Activated CD4-positive, CD25-positive, alpha-beta regulatory T cell treated with anti-CD3 and anti-CD28 coated beads, Interleukin-2, amount 50 U/mL, for 16 hours (primary cell): ENCODE measurements at places on chromosomes 16 and 17.

GRCh38 chr16:65663774-65664173 lies 541.9 kb upstream of the CDH11 start:
- DNase-seq, result no peak

- DNase-seq, result no peak
Measured at GRCh38 chr16:60682219-60682618, 1354.0 kb downstream of the CDH8 start.

GRCh38 chr16:83940119-83940518 lies 12.9 kb upstream of the OSGIN1 start:
- no peak for DNase-seq

- peak; percentile 52 for DNase-seq
Measured at GRCh38 chr16:58249780-58250478, 44.9 kb downstream of the PRSS54 start.

DNA sequence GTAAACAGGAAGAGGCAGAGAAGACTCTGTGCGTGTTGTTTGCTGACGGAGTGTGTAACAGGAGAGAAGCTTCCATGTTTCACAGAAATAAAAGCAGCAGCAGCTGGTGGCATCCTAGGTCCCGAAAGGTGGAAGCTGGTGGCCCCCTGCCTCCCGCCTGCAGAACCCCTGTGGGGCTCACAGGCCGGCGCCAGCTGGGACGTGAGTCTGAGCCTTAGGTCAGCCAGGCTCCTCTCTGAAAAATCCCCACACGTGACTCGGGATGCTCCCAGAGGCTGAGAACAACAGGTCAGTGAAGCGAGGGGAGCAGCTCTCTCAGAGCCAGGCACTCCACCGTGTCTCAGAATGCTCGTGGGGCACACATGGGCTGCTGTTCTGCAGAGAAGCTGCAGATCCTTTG lies 27.4 kb downstream of the TMEM204 start:
- no peak for DNase-seq

- DNase-seq, result no peak
Measured at GRCh38 chr17:46099865-46100264, 93.4 kb downstream of the KANSL1 start.

DNA sequence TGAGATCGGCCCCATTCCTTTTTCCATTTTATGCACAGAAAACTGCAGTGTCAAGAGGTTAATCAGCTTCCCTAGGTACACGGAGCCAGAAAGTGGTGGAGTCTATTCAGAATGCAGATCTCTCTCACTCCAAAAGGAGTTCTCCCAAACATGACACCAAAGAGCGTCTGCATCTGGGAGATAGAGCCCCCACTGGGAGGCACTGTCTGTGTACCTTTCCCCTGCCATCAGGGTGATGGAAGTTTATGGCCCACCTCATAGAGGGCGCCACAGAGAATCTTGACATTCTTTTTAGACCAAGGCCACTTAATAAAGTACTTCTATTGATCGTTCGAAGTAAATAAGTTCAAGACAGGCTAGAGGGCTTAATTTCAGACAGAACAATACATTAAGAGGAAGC lies 493.7 kb upstream of the ERCC4 start:
- DNase-seq, result no peak

GRCh38 chr17:50087246-50087911 lies 7.8 kb upstream of the PDK2 start:
- DNase-seq, result peak; percentile 58

DNA sequence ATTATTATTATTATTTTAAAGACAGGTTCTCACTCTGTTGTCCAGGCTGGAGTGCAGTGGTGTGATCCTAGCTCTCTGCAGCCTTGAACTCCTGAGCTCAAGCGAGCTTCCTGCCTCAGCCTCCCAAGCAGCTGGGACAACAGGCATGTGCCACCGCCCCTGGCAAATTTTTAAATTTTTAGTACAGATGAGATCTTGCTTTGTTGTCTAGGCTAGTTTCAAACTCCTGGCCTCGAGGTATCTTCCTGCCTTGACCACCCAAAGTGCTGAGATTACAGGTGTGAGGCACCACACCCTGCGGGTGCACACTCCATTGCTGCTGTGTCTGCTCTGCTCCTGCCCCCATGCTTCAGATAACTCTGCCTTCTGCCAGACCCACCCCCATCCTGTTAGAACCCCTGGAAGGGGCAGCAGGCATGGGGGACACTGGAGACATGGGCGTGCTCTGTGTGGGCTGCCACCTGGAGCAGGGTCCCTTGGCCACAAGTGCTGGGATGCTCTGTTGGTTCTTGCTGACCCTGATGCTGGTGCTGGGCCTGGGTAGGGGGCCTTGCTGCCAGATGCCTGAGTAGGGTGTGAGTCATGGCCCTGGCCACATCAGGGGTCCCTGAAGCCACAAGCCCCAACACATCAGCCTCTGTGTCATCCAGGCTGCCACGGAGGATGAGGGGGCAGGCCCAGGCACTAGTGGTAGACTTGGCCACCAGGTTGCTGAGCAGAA lies 2.6 kb downstream of the GGT6 start:
- no peak for DNase-seq

- no peak for DNase-seq
Measured at GRCh38 chr17:21368545-21369246, 7.5 kb upstream of the KCNJ12 start.

DNA sequence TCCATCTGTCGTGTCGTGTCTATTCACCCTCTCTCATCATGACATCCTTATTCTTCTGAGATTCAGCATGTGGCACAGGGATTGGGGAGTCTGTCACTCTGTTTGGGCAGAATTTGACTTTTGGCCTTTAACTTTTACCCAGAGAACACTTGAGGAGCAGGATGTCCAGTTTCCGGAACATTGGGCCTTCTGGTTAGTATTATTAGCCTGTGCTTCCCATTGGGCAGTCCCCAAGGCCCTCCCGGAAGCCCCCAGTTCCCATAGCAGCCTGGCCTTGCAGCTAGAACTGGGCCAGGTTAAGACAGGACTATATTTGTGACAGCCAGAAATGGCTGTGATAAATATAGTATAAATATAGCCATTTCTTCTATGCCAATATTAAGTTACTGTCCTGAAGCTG lies 9.6 kb downstream of the SCN4A start:
- no peak for DNase-seq

GRCh38 chr17:49341356-49341755 lies 20.7 kb downstream of the ZNF652 start:
- DNase-seq, result no peak

GRCh38 chr16:17556276-17557052 lies 85.7 kb upstream of the XYLT1 start:
- DNase-seq, result no peak

DNA sequence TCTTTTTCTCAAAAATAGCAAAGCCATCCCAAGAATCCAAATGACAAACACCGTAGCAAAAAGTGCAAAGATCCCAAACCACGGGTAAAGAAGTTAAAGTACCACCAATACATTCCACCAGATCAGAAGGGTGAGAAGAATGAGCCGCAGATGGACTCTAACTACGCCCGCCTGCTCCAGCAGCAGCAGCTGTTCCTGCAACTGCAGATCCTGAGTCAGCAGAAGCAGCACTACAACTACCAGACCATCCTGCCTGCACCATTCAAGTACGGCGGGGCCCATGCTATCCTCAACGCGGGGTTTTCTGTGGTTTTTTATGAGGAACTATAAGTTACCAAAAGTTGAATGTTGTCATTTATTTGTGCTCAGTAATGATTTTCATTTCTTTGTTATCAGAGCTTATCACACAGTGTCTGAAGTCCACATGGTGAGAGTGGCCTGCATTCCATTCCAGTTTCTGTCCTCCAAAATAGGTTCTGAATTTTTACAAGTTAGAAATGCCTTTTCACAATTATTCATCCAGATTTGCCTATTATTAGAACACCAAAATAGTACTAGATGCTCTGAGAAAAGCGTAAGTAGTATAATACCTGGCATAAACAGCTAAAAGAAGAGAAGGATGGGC lies 169.2 kb downstream of the MRTFB start:
- no peak for DNase-seq

DNA sequence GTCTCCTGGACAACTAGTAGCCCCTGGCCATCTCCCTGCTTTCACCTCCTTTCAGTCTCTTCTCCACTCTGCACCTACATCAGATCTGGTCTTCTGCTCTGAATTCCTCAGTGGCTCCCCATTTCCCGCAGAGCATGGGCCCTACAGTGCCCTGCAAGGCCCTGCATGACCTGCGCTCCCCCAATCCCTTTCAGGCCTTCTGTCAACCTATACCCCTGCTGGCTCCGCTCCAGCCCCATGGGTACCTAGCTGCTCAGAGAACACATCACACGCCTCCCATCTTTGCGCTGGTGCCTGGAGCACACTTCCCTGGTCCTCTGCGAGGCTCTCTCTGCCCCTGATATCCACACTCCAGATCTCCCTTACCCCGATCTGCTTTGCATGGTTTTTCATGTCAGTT lies 145.2 kb downstream of the KATNIP start:
- no peak for DNase-seq

DNA sequence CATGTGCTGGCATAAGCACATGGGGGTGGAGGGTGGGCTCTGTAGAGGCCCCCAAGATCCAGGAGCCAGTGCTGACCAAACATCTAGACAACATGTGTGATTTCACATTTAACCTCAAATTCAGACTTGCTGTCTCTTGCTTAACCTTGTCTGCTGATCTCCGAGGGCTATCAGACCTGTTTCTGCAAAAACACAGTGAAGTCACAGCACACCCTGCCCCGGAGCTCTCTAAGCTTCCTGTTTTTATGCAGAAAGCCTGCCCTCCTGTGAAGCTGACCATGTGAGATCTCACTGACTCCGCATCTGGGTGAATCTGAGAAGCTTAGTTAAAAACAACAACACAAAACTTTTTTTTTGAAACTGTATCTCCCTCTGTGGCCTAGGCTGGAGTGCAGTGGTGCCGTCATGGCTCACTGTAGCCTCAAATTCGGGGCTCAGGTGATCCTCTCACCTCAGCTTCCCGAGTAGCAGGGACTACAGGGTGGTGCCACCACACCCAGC lies 6.6 kb upstream of the DPEP2 start:
- DNase-seq, result no peak

GRCh38 chr16:87855852-87856715 lies 13.2 kb downstream of the SLC7A5 start:
- no peak for DNase-seq

DNA sequence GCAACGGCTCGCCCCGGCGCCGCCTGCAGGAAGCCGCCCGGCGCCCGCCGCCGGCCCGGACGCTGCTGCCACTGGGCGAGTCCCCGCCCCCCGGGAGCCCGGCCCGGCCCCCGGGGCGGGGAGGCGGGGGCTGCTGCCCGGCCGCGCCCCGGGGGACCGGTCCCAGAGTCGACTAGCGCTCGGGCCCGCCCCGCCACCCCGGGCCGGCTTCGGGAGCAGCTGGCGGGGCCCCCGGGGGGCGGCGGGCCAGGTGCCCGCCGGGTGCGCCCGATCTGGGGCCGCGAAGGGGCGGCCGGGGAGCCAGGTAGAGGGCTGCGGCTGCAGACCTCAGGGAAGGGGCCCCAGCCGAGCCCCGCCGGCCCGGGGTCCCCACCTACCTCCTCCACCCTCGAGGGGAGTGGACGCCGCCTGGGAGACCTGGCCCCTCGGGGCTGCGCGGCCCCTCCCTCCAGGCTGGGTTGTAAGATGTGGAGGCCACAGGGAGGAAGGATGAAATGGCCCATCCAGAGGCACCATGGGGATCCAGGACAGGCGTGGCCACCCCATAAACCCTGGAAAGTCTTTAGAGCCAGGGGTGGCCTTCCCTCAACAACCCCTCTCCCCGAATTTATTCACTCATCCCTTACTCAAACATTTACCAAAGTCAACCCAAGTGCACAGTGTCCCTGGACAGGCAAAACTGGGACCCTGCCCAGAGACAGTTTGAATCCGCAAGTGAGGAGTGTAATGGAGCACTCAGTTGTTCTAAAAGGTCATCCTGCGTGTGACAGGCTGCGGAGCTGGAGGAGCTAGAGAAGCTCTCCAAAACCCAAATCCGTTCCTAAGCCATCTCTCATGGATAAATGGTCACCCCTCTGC lies at the start of gene CDYL2:
TSS of gene CDYL2 (minus strand) at position 73 of the 858 bp plus-strand sequence. CDS start 425 bp downstream, outside the sequence.
- DNase-seq, result no peak

- DNase-seq, result no peak
Measured at GRCh38 chr16:25060920-25061319, 45.8 kb upstream of the ARHGAP17 start.

- DNase-seq, result no peak
Measured at GRCh38 chr16:62676306-62676705, 640.1 kb upstream of the CDH8 start.

DNA sequence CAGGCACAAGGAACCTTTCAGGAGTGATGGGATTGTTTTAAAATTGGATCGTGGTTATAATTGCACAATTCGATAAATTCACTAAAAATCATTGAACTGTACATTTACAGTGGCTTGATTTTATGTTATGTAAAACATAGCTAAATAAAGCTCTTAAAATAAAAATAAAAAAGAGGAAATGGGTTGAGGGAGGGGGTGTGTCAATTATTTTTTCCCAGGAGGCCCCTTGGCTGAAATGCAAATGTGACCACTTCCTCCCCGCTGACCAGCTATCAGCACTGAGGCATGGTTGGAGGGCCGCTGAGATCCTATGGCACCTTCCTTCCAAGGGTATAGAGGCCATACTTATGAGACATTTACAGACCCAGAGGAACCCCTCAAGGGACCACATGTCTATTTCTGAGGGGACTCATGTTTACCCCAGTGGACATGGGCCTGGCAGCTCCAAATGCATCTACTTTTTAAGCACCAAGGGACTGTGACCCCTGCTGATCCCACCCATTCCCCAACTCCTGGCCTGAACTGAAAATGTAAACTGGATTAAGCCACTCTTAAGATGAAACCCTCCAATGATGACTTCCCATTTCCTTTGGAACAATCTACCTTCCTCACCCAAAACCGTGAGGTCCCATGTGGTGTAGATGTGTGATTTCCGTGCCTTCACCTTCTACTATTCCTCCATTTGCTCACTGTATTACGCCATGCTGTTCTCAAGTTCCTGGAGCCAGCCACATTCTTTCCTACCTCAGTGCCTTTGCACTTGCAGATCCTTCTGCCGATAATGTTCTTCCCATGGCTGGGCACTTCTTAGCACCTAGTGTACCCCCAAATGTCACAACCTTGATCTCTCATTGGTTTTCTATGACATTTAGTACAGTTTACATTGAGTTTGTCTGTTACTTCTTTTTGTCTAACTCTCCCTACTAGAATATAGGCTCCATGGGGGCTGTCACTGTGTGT lies 2.8 kb upstream of the IL21R start:
- no peak for DNase-seq

GRCh38 chr16:684961-685696 lies 995 bp upstream of the JMJD8 start:
- DNase-seq, result no peak

DNA sequence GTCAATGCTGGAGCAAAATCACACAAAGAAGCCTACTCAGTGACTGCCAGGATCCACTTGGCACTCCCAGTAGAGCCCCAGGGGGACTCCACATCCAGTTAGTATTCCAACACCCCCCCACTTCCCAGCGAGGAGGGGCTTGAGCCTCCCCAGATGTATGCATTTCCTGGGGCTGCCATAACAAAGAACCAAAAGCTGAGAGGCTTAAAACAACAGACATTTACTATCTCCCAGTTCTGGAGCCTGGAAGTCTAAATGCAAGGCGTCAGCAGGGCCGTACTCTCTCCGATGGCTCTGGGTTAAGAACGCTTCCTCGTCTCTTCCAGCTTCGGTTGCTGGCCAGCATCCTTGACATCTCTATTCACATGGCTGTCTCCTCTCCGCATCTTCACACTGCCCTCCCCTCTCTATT lies 23.0 kb upstream of the GNA13 start:
- DNase-seq, result no peak

GRCh38 chr17:63035695-63036094 lies 69.7 kb downstream of the TANC2 start:
- DNase-seq, result no peak
